ENCODE measurements at places on chromosomes 5 and 9. TPM values are rescaled to one million over a fixed set of nuclear protein-coding genes. Genes with fewer than 3 reads are reported as not detected.

The HSD17B4 gene
- polyA plus RNA-seq: 107 TPM

The WNK2 gene
- polyA plus RNA-seq: not detected

DNA sequence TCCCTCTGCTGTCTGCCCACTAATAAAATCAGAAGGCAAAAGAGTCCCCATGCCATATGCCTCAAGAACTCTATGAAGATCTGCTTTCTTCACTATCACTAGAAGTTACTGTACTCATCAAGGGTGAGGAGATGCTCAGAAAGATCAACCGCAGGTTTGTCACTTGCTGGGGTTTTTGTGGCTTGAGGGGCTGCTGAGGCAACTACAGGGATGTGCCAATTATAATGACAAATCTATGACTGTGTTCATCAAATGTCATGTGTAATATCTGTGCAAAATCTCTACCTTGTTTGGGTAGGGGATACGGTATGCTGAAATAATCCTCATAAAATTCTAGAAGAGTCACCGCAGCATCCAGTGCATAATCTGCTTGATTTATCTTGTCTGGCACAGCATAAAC, 13.0 kb downstream of the ERAP1 start:
- DNase-seq: no peak

GRCh38 chr5:135191084-135191826, 157.2 kb upstream of the PITX1 start:
- DNase-seq: no peak

DNA sequence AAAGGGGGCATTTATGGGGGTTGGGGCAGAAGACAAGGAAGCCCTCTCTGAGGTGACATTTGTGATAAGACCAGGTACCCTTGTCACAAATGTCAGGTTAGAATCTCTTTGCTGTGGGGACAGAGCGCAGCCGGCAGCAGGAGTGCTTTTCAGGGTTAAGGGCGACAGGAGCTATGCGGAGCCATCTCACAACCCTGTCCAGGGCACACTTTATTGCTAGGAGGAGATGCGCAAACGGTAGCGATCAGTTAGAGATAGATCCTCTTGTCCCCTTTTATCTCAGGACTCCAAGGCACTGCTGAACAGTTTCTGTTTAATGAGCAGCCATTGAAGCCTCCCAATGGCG, 438 bp upstream of the LAMC3 start:
- no peak for DNase-seq

GRCh38 chr5:8897316-8897715, 648.6 kb downstream of the SEMA5A start:
- no peak for DNase-seq

Data from BJ (cell line).